Non-pigmented ciliary epithelial cell (primary cell): ENCODE measurements at places on chromosomes 11 and 22.

- DNase-seq: no peak
These were observed 556 bp downstream of the CRYBB2 start for GRCh38 chr22:25219948-25220442.

DNA sequence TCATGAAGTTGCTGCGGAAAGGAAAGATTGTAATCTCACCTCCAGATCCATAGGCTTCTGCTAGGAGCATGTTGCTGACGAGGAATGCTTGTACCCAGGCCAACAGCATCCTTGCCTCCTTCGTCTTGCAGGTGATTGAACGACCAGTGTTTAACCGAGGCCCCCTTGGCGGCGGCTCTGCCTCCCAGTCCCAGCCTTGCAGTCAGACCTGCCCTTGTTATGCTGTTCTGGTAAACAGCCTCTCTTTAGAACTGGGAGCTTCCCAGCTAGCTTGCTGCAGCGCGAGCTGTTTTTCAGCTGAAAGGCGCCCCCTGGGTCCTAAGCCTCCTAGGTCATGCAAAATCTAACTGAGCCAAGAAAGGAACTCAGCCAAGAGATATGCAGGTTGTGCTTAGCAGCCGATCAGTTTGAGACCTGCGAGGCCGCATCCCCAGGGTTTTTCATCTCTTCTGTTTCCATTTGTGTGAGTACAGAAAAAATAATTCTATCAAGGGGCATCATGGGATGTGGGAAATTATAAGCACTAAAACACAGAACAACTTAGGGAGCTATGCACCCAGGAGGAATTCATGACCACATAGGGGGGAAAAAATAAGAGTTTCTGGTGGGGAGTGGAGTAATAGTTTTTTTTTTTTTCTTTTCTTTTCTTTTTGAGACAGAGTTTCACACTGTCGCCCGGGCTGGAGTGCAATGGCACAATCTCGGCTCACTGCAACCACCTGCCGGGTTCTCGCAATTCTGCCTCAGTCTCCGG, at the start of gene PIK3IP1:
TSS of gene PIK3IP1 (minus strand) at position 253 of the 754 bp plus-strand sequence. CDS start at position 109, 144 bp downstream.
- peak; percentile 67 for DNase-seq

DNA sequence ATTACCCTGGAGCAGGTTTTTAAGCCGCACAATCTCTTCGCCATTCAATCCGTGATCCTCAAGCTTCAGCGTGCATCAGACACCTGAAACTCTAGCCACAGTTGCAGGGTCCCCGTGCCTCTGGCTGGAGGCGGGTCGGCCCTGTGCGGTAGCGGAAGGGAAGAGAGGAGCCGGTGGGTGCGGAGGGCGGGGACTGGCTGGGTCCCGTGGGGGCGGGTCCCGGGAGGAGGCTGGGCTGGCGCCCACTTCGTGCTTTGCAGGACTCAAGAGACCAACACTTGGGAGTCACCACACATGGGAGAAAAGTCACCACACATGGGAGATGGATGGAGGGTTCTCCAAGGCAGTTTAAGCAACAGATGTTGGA, 772 bp downstream of the C22orf15 start:
- no peak for DNase-seq

DNA sequence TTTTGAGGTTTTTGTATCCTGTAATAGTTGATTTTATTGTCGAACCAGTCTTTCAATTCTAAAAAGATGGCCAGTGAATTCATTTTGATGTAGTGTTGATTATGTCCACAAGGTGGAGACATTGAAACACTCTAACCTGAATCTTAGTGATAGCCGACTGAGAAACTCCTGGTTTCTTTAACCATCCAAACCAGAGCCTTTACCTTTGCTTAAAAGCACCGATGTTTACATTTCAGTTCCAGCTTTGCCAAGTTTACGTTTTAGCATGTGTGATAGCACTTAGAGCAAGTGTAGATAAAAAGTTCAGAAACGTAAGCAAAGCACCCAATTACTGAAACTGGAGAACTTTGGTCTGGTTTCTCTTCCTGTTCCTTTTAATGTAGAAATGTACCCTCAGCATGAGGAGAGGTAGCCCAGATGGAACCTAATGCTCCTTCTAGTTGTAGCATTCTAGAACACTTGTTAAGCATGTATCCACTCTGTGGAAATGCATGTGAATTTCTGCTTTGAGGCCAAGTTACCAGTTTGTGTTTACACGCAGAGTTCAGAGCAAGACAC, 208.6 kb downstream of the DBX1 start:
- no peak for DNase-seq

DNA sequence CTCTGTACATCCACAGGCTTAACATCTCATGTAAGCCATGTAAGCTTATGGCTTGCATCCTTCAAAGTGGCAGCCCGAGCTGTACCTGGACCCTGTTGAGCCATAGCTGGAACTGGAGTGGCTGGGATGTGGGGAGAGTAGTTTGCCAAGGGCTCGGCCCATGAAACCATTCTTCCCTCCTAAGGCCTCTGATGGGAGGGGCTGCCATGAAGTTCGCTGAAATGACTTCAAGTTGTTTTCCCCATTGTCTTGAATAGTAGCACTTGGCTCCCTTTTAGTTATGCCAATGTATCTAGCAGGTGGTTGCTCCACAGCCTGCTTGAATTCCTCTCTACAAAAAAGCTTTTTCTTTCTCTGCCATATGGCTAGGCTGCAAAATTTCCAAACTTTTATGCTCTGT, 5.2 kb upstream of the CHORDC1 start:
- no peak for DNase-seq

DNA sequence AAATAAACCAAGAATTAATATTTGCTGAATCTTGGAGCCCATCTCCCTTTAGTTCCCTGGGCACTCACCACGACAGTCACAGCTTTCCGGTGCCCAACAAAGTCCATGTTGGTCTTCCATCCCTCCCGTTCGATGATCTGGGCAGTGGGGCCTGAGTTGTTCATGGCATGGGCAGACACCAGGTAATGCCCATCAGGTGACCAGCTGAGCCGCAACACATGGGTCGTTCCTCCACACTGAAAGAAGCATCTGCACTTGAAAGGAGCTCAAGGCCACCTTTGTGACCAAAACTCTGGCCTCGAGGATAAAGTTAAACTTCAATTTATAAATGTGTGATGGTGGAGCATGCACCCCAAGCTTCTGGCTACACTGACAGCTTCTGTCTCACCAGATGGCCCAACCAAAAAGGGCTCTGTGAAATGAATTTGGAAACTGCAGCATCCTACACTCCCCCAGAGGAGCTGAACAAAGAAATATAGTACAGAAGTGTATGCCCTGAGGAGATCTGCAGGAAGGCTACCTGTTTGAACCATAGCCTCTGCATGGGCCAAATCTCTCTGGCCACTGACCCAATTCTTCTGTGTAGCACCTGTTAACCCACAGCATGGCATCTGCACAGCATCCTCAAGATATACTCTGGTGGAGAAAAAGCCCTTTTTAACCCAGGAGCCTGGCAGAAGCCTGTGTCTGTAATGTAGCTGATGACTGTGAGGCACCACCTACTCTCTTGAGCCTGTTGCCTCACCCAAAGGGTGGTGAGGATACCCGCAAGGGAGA, 37.1 kb downstream of the HIRA start:
- no peak for DNase-seq

- no peak for DNase-seq
These were observed 21.1 kb upstream of the NECTIN1 start for GRCh38 chr11:119750056-119750455.

DNA sequence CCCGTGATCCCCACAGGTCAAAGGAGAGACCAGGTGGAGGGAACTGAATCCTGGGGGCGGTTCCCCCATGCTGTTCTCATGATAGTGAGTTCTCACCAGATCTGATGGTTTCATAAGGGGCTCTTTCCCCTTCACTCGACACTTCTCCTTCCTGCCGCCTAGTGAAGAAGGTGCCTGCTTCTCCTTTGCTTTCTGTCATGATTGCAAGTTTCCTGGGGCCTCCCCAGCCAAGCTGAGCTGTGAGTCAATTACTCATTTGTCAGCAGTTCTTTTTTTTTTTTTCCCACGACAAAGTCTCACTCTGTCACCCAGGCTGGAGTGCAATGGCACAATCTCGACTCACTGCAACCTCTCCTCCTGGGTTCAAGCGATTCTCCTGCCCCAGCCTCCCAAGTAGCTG, 1530.4 kb downstream of the BRD1 start:
- no peak for DNase-seq

DNA sequence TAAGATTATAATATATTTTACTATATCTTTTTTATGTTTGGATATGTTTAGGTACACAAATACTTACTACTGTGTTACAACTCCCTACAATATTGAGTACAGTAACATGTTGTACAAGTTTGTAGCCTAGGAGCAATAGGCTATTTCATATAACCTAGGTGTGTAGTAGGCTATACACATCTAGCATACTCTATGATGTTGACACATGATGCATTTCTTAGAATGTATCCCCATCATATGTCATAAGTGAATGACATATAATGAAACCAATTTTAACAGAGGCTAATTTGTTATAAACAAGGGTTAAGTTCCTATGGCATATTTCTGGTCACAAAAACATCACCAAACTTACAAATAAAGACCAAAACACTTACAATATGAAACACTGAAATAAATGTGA, 86.5 kb upstream of the RRM1 start:
- DNase-seq: no peak

- no peak for DNase-seq
These were observed 257.2 kb downstream of the ETS1 start for GRCh38 chr11:128330203-128330602.

- no peak for DNase-seq
These were observed 182.0 kb upstream of the ARHGAP20 start for GRCh38 chr11:110894224-110894623.

DNA sequence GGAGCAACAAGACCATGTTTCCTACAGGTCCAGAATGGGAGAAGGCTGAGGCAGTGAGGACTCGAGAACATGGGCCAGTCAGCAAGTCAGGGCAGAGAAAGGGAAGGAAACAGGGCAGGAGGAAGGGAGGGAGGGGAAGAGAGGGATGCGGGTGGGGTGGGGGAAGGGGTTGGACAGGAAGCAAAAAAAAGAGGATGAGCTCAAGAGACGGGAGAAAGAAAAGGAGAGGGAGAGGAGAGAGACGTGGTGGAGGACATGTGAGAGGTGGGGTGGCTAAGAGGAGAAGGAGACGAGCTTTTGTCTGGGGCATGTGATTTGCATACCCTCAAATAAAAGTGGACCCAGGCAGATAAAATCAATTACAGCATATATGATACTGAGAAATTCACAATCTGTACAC, 389.5 kb upstream of the B3GAT1 start:
- no peak for DNase-seq

DNA sequence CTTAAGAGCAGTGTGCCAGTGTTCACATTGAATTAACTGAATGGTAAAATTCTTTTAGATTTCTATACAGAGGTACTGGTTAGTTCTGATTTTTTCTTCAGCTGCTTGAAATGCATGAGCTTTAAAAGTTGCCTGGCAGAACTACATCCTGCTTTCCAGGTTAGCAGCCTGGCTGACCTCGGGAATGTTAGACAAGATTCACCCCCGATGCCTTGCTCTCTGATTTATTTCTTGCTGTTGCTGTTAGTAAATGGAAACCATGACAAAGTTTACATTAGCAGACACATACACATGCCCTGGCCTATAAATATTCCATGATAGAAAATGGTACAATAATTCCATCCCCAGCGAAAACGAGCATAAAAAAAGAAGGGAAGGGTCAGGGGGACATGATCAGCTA, 47.0 kb downstream of the WT1 start:
- DNase-seq: no peak

DNA sequence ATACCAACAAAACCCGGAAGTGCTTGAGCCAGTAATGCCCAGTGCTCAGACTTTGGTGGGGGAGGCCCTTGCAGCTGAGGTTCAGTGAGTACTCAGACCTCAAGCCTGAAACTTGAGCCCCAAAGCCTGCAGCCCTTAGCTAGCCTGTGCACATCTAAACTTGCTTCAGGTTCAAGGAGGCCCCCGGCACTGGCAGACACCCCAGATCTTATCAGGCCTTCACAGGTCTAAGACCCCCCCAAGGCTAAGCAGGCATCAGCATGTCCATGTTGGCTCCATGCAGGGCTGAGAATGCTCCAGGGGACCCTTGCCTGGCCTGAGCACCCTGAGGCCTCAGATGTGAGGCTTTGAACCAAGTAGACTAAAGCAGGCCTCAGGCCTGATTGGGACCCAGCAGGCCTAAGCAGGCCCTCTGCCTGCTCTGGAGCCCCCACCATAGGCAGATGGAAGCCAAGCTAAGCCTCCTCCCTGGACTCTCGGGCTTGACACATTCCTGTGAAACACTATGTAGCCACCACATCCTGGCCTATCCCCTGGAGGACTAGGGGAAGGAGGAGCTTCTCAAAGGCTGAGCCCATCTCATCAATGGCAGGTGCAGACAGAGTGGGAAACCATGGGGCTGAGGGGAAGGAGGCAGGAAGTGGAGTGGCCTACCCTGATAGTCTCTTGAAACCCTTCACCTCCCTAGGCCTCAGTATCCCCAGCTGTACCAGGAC, 1.2 kb upstream of the CASTOR1 start:
- DNase-seq: no peak

DNA sequence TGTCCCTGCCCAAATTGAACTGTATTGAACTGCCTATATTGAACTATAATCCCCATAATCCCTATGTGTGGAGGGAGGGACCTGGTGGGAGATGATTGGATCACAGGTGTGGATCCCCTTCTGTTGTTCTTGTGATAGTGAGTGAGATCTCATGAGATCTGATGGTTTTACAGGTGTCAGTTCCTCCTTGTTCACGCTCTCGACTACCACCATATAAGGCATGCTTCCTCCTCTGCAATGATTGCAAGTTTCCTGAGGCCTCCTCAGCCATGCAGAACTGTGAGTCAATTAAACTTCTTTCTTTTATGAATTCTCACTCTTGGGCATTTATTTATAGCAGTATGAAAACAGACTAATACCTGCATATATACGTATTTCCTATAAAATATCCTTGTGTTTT, 206.5 kb upstream of the PDGFD start:
- DNase-seq: no peak

GRCh38 chr11:114290503-114291235, 5.5 kb upstream of the NNMT start:
- DNase-seq: no peak

GRCh38 chr22:37253126-37253660, 9.1 kb upstream of the RAC2 start:
- DNase-seq: no peak

DNA sequence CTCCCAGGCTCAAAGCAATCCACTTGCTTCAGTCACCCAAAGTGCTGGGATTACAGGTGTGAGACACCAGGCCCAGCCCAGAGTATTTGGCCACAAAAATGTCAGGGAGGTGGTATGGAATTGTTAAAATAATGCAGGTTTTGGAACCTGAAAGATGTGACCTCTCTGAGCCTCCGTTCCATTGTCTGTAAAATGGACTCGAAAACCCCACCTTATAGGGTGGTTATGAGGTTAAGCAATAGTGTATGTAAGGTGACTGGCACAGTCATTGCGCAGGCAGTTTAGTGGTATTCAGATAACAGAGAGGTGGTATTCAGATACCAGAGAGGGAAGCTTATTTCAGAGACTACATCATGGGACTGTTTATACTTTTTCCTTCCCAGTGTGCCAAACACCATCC, 52.5 kb upstream of the PRSS23 start:
- DNase-seq: no peak
